ENCODE measurements at places on chromosomes 11 and 22.
A peak's percentile ranks its signal among the peaks of the same experiment; 100 is the strongest.

DNA sequence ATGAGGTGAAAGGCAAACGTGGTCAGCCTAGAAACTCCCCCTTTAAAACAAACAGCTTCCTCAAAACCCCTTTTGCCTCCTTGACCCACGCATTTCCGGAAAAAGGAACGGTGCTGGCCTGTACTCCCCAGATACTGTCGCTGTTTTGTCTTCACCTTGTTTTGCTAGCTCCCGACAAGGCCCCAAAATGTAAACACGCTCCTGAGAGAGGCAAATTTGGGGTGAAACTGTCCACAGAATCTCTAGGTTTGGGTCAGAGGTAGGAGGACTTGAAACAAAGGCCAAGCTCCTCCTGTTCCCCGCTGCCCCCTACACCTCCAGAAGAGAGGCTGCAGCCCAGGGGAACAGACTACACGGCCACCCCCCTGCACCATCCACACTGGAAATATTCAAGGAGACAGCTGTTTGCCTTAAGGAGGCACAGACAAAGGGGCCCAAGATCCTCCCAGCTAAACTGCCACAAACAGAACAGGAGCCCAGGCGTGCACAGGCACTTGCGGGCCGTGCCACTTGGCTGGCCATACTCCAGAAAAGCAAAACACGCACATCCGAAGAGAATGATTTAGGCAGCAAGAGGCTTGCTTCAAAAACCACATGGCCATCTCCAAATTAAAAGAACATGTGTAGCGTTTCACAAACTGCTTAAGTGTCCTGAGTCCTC is 160.5 kb upstream of the GRK3 start:
- no peak for DNase-seq

- no peak for DNase-seq
These were observed 1.5 kb downstream of the RPS6KA4 start for GRCh38 chr11:64360448-64360921.

- no peak for DNase-seq
These were observed 26.5 kb upstream of the SLC22A9 start for GRCh38 chr11:63343130-63343529.

DNA sequence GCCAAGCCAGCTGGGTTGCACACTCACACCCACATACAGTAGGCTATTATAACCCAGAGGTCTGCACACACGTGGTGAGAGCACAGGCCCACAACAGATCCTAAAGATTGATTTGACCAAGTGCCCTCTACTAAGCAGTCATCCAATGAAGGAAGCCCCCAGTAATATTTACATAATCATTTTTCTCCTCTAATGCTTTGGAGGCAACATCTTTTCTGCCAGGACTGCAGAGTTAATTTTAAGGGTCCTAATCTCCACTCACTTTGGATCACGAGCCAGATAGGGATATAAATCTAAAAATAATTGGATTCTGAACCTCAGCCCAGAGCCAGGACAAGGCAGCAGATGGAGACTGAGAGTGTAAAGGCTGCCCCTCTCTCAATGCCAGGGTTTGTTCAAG is 49.1 kb upstream of the MTNR1B start:
- no peak for DNase-seq

GRCh38 chr22:17576470-17576869 is 13.2 kb downstream of the SLC25A18 start:
- DNase-seq = peak; percentile 48

DNA sequence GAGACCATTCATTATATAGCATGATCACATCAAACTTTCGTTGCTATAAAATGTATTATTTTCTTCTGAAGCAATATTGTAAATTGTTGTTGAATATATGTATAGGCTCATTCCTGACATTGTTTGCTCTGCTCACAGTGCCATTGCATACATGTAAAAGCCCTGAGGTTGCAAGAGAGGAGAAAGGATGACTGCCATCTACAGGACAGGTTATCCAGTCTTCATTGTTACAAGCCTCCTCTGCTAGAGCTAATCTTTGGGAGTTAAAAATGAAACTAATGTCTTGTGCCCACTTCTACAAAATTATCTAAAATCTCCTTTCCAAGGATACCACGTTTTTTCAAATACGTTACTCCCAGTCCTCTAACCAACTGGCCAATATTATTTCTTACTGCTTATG is 16.4 kb upstream of the OR5AL1 start:
- DNase-seq = no peak

- no peak for DNase-seq
These were observed 13.4 kb upstream of the ST14 start for GRCh38 chr11:130145975-130146776.

- no peak for DNase-seq
These were observed 70.5 kb downstream of the DKK3 start for GRCh38 chr11:11937957-11938356.

DNA sequence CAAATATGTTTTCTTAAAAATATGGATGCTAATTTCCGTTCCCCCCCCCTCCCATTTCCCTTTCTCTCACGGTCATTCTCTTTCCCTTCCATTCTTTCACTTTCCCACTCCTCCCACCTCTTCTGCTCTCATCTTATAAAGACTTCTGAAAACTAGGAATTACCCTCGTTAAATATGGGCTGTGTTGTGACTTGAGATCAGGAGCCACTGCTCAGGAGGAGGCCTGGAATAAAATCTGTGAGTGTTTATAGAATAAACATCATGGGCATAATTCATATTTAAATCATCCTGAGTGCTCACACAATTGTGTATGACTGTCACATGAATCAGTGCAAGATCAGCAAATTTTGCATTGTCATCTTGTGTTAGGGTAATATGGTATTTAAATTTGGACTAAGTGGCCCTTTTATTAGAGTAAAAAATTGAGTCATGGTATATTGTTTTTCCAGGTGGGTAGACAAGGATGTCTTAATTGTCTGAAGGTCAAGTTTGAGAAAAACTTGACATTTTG is 208.0 kb downstream of the DDX10 start:
- no peak for DNase-seq

GRCh38 chr22:24463071-24463760 is 31.9 kb upstream of the UPB1 start:
- no peak for DNase-seq

GRCh38 chr11:76667856-76668255 is 2.7 kb downstream of the LRRC32 start:
- DNase-seq = no peak

GRCh38 chr22:31628362-31628761 is 33.7 kb downstream of the PISD start:
- DNase-seq = no peak

DNA sequence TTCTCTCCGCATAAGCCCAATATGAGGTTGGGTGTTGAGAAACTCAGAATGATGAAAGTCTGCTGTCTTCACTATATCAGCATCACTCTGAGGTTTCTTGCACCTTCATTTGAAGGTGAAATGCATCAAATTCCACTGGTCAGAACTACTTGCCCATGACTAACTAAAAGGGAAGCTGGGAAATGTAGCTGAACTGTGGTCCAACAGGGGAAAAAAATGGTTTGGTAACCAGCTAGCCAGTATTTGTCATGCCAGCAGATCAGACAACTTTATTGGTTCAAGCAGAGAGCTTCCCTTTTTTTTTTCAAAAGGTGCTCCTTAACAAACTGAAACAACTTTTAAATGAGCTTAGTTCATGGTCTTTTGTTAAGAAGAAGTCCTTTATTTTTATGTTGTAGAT is 14.2 kb upstream of the PIK3C2A start:
- DNase-seq = no peak

GRCh38 chr11:3087373-3087772 is 30.1 kb upstream of the CARS1 start:
- no peak for DNase-seq

DNA sequence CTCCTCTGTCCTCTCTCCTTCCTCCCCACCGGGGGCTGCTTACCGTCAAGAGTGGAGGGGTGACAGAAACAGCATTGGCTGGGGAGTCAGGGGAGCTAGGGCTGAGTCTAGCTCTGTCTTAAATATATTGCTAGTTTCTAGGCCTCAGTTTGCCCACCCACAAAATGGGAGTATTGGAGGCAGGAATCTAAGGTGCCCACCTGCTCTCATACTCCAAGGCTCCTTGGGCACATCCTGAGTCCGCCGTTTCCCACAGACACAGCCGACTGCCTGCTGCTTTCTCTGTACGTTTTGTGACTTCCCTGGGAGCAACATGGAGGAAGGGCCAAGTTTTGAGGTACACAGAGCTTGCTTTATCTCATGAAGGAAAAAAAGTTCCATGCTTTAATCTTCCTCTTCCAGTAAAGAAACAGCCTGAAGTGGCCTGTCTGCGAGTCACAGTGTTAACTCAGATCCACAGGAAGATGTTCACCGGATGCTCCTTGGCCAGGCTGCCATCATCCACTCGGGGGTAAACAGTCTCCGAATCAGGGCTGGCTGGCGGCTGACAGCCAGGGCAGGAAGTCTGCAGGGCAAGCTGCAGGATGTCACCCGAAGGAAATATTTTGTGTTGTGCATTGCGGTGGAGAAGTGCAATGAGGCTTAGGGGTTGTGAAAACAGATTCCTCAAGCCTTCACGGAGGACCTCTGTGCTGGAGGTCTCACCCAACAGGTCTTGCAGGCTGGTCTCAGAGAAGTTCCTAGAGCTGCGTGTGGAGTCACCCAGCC is 11.0 kb upstream of the CERK start:
- peak; percentile 59 for DNase-seq

DNA sequence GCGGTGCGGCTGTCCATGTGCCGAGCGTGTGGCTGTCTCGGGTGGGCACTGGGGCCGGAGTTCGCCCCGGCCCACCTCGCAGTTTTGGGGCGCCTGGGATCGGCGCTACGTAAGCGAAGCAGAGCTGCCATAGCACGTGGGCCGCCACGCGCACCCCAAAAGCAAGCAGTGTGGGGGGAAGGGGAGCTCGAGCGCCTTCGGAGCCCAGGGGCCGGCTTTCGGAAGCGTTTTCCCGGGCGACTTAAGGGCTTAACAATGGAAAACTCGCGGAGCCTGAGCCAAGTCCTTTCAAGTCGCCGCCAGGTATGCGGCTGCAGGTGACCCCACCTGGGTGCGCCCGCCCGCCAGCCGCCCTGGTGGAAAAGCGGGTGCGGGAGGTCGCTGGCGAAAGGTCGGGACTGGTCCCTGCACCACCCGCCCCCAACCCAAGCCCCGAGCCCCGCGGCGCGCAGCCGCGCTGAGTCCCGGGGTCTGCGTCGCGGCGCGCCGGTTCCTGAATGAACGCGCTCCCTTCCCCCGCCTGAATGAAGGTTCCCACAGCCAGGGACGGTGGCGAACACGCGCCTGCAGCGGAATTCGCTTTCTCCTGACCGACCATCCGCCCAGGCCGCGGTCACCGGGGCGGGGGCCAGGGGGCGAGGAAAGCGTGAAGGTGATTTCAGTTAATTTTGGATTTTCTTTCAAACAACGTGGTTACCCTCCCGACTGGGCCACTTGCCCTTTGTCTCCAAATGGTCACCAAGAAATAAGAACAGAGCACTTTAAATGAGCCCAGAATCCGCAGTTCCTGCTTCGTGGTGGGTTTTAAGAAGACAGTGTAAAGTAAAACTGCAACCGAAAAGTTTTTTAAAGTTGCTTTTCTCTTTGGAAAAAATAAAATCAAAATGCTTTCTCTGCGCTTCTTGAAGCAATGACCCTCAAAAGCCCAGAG is 2.8 kb upstream of the CCND1 start:
- no peak for DNase-seq

- DNase-seq = no peak
These were observed 470.6 kb downstream of the NTM start for GRCh38 chr11:131841028-131841427.

- no peak for DNase-seq
These were observed 2.8 kb upstream of the GRAMD4 start for GRCh38 chr22:46617207-46617985.

DNA sequence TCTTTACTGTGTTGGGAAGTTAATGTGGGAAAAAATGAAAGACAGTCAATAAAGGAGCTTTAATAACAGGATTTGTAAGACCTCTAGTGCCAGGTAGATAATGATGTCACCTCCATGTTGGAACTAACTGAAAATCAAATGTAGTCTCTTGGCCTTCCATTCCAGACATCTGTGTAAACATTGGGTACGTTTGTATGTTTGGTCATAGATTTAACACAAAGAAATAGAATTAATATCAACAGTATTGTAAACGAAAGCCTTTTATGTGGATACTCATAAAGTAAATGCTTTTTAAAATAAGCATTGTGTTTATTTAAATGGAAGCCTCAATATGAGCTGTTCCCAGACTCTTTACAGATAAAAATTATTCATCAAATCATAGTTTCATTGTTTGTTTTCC is 605.7 kb downstream of the METTL15 start:
- DNase-seq = no peak

- DNase-seq = no peak
These were observed 2.0 kb downstream of the MYOD1 start for GRCh38 chr11:17721242-17721999.

DNA sequence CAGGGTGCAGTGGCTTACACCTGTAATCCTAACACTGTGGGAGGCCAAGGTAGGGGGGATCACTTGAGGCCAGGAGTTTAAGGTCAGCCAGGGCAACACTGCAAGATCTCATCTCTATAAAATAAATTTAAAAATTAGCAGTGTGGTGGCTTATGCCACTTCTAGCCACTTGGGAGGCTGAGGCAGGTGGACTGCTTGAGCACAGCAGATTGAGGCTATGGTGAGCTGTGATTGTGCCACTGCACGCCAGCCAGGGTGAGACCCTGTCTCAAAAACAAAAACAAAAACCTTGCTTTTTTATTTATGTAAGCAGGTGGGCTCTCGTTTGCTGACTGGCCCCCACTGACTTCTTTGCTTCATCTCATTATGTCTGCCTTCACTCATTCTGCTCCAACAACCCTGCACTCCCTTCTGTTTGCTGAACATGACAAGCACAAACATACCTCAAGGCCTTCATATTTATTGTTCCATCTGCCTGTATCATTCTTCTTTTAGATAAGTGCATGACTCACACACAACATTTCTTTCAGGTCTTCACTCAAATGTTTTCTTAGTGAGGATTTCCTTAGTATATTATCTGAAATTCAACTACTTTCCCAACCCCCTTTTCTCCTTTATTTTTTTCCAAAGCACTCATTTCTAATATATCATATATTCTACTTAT is 32.4 kb upstream of the CLNS1A start:
- no peak for DNase-seq

- DNase-seq = peak; percentile 15
These were observed 15.4 kb downstream of the ART5 start for GRCh38 chr11:3626250-3626960.

DNA sequence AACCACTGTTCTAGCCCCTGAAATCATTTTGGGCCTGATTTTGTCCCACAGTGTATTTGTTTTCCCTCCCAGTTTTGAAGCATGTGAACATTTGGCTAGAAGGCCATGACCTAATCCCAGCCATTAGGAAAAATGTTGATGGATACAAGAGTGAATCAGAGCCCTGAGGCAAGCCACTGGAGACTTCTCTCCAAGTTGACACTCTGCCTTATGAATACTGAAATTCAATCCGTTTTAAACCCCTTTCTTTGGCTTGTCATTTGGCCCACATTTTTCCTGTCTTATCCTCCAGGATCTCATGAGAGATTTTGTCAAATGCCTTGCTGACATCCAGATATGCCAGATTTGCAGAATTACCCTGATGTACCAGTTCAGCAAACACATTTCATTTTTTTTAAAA is 158.8 kb downstream of the FAT3 start:
- DNase-seq = no peak

GRCh38 chr11:35893796-35894475 is 49.9 kb upstream of the LDLRAD3 start:
- no peak for DNase-seq

GRCh38 chr22:29581799-29582198 is 886 bp upstream of the NIPSNAP1 start:
- no peak for DNase-seq

GRCh38 chr22:33186816-33187215 is 128.6 kb upstream of the SYN3 start:
- DNase-seq = no peak
